Osteoblast (primary cell): ENCODE measurements at places on chromosomes 4 and X. TPM values are rescaled to one million over a fixed set of nuclear protein-coding genes. Genes with fewer than 3 reads are reported as not detected.

Gene ADH7
- not detected in 2 replicates for total RNA-seq

Gene CTAG1A
- total RNA-seq = not detected in 2 replicates

Gene EVC
- total RNA-seq = 67.8 and 69.1 TPM in 2 replicates

Gene XPNPEP2
- total RNA-seq = not detected in 2 replicates

DNA sequence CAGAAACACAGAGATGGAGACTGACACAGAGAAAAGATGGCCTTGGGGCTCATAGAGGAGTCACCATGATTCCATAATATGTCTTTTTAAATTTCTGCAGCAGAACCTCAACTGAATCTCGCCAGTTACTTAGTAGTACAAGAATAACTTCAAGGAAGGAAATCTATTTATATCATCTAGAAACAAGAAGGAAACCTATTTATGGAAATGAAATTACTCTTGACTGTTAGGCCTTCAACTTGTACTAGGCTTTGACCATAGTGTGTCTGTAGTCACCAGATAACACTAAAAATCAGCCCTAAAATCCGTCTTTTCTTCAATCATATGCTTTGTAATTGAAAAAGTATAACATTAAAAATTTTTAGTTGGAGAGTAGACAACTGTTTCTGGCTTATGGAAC lies 740.4 kb downstream of the TRIML1 start:
- DNase-seq = no peak

DNA sequence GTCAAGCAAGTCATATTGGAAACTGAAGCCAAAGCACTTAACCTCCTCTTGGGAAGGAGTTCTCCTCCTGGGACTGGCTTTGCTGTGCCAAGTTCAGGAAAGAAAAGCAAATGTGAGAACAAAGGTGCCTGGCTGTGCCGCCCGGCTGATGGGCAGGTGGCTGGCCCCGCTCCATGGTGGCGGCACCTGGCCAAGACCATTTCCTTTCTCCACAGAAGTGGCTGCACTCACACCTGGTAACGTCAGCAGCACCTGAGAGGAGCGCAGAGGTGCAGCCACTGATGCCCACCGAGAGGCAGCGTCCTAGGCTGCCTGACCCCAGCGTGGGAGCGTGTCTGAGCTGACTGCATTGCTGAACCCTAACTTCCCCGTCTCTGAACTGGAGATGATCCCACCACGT lies 54.3 kb downstream of the DCTD start:
- DNase-seq = no peak

DNA sequence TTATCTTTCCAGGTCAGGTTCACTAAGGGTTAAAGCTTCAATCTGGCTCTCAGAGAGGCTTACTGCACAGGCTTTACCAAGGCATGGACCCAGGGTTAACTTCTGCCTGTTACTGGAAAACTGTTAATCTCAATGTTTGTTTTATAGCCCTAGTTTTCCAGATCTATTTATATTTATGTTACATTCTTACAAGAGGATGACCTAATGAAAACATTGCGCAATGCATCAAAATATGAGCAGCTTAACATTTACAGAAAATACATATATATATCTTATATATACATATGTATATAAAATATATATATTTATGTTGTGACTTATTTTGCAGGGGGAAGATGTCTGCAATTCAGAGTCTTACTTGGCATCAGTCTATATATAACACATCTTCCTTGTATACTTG lies 112.3 kb downstream of the PCDH19 start:
- DNase-seq = no peak

DNA sequence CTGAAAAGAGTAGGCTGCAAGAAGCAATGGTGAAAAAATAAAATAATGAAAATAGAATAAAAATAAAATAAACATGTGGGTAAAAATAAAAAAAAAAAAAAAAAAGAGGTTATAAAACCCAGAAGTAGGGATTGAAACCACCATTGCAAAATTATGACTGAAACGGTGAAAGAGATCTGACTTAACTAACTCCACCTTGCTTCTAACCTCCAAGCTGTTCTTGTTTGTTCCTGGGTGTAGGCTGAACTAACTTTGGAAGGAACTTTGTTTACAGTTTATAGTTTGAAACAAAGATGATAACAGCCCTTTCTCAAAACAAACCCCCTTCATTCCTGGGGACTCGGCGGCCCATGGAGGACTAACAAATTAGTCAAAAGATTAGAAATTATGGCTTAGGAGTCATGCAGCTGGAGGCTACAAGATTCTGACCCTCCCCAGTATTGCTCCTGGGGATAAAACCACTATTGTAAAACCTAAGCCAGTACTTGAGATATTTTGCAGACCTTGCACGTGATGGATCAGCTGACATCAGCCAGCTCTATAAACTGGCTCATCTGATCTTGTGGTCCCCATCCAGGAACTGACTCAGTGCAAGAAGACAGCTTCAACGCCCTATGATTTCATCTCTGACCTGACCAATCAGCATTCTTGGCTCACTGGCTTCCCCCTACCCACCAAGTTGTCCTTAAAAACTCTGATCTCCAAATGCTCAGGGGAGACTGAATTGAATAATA lies 30.4 kb downstream of the DDX60L start:
- DNase-seq = no peak

- peak; percentile 31 for DNase-seq
Measured at GRCh38 chr4:94338681-94339351, 3.8 kb downstream of the HPGDS start.

GRCh38 chr4:124641715-124642381 lies 70.7 kb downstream of the ANKRD50 start:
- no peak for DNase-seq

DNA sequence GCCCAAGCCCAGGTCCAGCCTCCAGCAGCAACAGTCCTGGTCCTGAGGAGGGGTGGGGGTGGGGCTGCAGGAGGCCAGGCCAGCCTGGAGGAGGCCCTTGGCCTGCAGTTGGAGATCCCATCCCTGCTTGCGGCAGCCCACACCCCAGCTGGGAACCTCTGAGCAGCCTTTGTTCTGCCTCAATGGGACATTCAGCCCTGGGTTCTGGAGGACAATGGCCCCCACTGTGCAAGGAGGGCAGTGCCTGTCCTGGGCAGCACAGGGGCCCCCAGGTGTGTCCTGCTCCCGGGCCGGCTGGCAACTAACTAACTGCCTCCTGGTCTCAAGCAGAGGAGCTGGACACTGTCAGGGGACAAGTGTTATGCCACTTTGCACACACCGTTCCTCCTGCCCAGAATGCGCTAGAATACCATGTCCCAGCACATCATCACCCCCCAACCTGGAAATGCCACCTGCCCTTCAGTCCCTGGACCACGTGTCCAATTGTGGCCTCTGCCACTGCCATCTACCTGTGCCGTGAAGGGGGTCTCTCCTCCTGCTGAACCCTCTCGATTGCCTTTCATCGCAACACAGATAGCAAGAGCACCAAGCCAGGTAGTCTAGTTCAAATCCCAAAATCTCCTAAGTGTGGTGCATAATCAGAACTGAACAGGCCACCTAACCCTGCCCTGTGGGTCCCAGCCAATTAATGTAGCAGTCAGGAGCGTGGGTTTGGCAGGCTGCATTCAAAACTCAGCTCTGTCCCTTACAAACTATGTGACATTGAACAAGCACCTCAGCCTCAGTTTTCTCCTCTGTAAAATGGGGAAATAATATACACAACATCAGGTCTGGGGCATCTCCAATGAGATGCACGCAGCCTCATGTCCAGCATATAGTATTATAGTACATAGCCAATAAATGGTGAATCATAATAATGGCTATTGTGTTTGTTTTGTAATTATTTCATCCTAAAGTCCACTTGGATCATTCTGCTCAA lies 8.8 kb downstream of the PPP2R2C start:
- no peak for DNase-seq
